ENCODE measurements at places on chromosomes 11 and 22.

DNA sequence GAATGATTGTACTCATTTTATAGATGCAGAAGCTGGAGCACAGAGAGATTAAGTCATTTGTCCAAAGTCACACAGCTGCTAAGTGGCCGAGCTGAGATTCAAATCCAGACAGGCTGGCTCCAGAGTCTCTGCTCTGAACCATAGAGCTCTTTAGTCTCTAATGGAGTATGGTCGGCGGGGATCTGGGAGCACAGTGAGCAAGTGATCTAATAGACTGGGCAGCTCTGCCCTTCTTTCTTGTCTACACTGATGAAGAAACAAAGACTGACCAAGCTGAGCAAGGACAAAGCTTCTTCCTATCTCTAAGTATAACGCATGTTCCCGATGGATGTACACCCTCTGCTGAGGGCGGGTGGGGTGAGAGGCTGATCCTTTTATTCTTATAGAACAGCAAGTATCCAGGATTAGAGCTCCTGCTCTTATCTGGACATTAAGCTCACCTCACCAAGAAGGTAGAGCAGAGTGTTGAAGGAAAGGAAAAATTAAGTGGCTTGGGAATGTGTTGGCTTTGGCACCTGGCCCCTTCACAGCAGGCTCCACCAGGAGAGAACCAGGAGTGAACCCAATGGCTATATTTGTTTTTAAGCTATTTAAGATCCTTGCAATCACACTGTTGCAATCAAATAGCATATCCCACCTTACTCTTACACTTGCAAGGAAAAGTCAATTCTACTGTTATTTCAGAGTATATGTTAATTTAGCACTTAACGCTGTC lies 68.7 kb downstream of the ETS1 start:
- no peak for DNase-seq

DNA sequence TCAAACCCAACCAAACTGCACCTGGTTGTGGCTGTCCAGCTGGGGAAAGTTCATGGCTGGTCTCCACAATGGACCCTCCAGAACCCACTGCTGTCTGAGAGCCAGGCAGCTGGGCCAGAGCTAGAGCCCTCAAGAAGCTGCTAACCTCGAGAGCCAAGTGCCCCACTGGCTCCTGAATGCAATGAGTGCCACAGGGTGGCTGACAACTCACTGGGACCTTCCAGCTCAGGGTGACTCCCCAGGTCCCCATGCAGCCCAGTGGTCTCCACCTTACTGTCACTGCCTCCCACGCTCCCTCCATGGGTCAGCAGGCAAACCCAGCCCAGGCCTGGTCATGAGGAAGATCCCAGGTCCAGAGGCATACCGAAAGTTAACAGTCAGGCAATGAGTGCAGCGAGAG lies 8.0 kb upstream of the CHST1 start:
- no peak for DNase-seq

DNA sequence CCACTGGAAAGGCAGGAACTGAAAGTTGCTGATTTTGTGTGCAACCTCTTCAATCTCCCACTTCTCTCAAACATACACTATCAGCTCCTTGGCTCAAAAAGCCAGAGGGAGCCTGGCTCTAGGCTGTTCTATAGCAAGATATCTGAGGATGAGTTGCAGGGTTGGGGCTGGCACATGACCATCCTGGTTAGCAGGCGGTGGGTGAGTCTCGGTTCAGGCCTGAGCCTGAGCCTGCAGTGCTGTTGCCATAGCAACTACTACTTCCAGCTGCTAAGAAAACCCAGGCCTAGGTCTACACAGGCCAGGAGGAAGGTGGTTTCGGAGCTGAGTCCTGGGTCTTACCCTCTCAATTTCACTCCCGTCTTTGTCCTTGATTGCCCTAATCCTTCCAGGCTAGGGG lies 39.0 kb downstream of the CWC15 start:
- no peak for DNase-seq

- no peak for DNase-seq
These were observed 1.4 kb downstream of the HDHD5 start for GRCh38 chr22:17157714-17158113.

DNA sequence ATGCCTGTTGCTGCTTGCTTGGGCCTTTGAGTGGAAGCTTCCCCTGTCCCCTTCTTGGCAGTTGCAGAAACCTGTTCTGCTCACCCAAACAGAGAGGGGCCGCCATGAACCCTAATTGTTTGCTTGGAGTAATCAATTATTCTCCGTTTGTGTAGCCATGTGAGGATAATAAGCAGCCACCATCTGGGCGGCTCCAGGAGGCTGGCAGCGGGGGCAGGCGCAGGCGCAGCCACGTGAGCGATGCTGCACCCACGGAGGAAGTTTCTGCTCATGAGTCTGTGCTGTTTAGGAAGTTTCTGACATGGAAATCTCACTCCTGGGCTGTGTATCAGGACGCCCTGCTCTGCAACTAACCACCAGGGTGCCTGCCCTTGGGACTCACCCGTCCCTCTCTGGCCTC lies 90.1 kb downstream of the MPPED1 start:
- DNase-seq, result no peak

- no peak for DNase-seq
These were observed 478.0 kb upstream of the TENM4 start for GRCh38 chr11:79918846-79919245.

DNA sequence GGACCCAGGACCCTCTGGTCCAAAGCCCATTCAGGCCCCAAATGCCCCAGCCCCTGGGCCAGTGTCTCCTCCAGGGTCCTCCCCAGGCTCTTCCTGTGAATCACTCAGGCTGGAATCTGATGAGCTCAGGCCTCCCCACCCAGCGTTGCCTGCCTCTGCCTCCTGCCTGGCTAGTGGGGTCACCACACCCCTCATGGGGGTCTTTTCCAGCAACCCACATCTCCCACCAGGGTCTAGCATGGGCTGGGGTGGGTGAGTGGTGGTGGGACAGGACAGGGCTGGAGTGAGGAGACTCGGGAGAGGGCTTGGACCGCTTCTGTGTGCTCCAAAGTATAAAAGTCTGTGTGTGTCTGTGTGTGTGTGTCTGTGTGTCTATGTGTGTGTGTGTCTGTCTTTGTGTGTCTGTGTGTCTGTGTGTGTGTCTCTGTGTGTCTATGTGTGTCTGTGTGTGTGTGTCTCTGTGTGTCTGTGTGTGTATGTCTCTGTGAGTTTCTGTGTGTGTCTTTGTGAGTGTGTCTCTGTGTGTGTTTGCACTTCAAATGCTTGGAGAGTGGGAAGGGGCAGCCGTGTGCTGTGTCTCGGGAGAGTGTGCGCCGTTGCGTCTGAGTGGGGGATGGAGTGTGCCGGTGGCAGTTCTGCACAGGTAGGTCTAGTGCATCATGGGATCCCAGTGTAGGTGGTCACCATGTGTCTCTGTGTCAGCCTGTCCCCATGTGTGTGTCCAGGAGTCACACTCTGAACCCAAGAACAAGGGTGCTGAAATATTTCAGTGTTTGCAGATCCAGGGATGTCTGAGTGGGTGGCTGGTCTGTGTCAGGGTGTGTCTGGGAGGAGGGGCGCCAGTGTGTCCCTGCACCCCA lies 8.8 kb downstream of the RIN1 start:
- DNase-seq, result no peak

GRCh38 chr11:7573558-7574296 lies 59.9 kb downstream of the PPFIBP2 start:
- no peak for DNase-seq

GRCh38 chr11:93271596-93271995 lies 58.9 kb upstream of the DEUP1 start:
- no peak for DNase-seq

GRCh38 chr11:102427068-102427467 lies 25.5 kb downstream of the TMEM123 start:
- DNase-seq, result no peak

DNA sequence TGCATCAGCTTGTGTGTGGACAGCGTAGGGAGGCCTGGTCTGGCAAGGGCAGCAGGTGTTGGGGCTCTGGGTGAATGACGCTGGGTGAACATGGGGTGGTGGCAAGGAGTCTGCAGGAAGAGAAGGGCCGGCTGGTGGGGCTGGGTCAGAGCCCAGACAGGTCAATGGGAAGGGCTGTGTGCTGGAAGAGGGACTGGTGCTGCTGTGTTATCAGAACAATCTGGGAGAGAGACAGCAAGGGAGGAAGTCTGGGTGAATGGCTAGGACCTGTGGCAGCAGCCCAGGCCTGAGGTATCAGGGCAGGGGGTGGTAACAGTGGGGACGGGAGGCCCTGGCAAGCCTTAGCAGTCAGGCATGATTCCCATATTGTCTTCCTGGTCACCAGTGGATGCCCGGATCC lies 206.7 kb downstream of the SNX19 start:
- no peak for DNase-seq

DNA sequence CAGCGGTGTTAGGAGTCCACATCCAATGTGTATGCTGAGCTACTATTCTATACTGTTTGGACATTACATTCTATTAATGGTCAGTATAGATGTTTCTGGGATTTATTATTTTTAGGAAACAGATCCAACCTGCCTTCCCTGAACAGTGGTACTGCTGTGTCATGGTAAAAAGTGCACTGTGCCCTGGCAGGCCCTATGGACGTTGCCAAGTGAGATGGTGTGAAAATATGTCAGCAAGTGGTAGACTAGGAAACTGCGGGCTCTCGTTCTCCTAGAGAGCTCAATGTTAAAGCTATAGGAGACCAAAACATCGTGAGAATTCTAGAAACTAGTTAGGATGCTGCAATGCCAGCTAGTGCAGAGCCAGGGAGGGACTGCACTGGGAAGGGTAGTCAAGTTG lies 26.0 kb upstream of the CYP2D6 start:
- no peak for DNase-seq

DNA sequence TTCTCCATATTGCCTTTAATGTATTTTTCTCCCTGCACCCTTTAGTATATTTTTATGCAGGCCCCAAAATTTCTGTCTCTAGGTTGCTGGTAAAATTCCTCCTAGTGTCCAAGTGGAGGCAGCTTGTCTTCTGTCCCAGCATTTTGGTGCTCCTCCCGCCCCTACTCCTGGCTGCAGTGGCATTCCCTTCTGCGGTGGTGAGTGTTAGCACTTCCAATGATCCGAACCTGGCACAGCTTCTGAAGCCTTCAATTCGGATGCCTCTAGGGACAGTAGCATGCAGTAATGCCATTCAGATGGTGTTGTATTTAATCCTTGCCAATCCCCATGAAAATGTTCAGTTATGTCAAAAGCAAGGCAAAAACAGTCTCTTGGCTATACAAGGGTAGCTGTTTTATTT lies 5.9 kb downstream of the YWHAH start:
- no peak for DNase-seq

GRCh38 chr22:28142361-28142961 lies 223.4 kb upstream of the PITPNB start:
- no peak for DNase-seq

- DNase-seq, result no peak
These were observed 28.4 kb downstream of the ARFGAP2 start for GRCh38 chr11:47148270-47148669.

- no peak for DNase-seq
These were observed 8.5 kb downstream of the ST14 start for GRCh38 chr11:130168105-130168504.

- peak; percentile 83 for DNase-seq
These were observed at the start of gene CHCHD10 for GRCh38 chr22:23767673-23768548. CHCHD10 (minus strand) TSS chr22:23767972; CDS start chr22:23767874, 98 bp downstream.

DNA sequence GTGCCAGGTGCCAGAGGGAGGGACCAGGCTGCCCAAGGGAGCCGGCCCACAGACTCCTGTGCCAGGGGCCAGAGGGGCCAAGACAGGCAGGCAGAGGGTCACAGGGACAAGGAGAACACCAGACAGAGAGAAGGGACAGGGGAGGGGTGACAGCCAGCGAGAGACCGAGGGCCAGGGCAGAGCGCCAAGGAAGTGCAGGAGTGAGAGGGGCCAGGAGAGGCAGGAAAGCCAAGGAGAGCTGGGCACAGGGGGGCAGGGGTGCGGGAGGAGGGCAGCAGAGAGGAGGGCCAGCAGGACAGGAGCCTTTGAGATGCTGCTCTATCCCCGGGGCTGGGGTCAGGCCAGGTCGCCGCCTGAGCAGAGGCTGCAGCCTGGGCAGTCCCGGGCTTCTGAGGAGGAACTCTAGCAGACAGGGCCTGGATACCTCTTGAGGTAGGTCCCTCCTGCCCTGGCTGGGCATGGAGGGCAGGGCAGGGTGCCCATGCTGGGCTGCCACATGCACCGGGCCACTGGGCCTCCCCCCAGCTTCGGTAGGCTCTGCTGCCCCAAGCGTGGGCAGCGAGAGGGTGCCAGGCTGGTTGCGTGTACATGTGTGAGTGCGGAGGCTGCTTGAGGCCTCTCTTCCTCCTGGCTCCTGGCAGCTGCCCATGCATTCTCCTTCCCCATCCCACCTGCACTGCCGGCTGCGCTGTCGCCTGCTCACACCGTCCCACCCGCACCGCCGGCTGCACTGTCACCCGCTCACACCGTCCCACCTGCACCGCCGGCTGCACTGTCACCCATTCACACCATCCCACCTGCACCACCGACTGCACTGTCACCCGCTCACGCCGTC lies 12.2 kb downstream of the LSP1 start:
- DNase-seq, result no peak

GRCh38 chr11:131674051-131674755 lies 303.8 kb downstream of the NTM start:
- peak; percentile 62 for DNase-seq

DNA sequence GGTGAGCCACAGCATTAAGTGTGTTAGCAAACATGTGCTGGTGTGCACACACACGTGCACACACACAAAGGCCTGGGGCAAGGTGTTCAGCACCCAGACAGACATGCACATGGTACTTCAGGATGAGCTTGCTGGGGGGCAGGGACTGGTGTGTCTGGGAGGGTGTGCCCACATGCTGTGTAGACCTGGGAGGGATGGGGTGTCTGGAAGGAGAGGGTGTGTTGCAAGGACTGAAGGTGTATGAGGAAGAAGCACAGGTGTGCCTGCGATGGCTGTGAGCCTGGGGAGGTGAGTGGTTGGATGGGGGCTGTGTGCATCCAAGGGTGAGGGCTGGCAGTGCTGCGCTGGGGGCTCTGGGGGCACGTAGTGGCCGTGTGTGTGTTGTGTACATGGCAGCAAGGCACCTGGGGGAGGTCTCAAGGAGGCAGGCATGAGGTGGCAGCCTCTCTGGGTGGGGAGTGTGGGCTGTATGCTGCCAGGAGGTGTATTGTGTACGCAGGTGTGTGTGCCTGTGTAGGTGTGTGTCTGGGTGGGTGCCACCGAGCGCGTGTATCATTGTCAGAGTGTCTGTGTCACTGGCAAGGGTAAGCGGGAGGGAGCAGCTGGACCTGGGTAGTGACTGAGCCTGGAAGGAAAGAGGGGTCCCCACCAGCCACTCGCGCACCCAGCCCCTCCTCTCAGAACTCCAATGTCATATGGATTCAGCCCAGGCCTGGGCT lies 2.2 kb downstream of the NRXN2 start:
- no peak for DNase-seq

- DNase-seq, result no peak
These were observed 595.2 kb downstream of the BRD1 start for GRCh38 chr22:49232319-49233067.

DNA sequence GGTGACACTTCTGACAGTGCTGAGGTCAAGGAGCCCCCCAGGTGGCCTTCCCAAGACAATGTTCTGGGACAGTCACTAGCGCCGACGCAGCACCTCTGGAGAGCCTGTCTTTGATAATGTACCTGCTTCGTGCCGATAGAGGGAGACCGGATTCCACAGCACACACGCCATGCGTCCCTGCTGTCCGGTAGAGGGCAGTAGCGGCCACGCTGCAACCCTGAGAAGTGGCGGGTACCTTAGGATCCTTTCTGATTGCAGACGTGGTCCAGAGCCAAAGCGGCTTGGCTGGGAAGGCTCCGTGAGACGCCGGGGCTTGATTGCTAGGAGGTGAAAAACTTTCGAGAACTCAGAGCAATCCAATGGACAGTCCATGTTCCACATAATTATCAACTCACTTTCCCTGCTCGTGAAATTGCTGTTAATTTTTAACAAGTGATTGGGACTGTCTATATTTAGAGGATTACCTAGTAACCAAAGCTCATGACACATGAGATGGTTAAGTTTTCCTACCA lies 11.4 kb upstream of the BARX2 start:
- no peak for DNase-seq

- DNase-seq, result no peak
These were observed 3.1 kb downstream of the FLI1 start for GRCh38 chr11:128696941-128697340.
